ENCODE measurements at places on chromosomes 1 and 21.

DNA sequence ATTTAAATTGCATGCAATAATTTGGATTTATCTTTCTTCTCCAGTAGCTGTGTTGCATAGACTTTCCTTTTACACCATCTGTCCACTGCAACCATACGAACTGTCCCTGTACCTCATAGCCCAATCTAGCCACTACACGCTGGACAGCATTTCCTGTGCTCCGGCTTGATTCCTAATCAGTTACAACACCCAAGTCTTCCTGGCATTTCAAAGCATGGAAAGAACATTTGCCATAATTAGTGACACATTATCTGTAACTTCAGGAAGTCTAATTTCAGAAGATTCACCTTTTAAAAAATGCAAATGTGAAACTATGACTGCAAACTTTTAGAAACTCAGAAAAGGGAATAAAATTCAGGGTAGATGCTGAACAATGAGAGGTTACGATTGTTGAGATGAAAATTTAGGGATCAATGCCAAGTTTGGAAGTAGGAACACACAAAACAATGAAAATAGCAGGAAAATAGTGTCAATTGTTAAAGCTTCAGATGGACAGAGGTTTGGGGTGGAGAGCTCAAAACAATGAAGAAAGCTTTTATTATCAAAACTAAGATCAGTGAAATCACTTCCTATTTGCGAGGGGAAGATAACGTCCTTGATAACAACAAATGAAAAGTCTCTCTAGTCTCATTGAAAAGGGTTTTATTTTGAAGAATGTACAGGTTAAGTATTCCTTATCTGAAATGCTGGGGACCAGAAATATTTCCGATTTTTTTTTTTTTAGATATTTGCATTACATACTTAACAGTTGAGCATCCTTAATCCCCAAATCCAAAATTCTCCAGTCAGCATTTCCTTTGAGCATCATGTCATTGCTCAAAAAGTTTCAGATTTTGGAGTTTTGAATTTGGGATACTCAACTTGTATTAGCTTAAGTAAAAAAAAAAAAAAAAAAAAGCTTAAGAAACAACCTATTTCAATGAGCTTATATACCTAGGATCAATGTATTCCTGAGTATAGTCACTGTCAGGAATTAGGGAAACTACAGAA lies 107.3 kb downstream of the FNBP1L start:
- no peak for DNase-seq

DNA sequence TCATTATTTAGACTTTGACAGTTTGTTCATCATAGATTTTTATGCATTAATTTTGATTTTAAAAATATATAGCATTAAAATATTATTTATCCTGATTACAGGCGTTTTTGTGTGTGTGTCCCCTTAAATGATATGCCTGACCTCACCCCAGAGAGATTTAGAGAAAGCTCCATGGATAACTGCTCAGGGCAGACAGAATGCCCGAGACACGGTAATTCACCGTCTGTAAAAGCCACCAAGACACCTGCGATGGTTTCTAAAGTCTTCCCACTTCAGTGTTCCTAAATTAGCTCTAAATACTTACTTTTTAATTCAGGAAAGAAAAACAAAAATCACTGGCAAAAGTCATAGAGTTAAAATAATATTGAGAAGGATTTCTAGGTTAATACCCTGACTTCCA lies 350.6 kb upstream of the RUNX1 start:
- DNase-seq = no peak

DNA sequence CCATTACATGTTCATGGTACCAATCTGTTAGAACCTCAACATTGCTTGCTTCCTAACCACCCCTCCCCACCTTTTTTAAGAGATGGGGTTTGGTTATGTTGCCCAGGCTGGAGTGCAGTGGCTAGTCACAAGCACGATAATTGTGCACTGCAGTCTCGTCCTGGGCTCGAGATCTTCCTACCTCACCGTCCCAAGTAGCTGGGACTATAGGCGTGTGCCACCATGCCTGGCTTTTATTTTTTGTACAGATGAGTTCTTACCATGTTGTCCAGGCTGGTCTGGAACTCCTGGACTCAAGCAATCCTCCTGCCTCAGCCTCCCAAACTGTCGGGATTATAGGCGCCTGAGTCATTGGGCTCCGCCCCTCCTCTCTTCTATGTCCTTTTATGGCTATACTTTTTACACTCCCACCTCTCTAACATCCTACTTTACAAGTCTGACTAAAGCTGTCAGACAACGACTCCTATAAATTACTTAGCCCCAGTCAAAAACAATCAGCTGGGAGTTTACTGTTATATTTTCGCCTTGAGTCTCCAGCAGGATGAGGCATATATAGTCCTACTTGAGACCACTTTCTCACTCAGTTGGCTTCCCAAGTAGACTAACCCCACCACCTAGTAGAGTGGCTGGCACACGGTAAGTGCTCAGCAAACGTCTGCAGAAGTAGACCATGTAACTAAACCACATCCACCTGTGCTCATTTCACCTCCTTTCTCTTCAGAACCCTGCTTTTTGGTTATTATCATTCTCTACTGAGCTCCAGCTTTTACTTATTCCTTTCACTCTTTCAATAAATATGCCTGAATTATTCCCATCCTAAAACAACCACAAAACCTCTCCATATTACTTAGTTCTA lies 13.8 kb downstream of the ENSA start:
- no peak for DNase-seq

DNA sequence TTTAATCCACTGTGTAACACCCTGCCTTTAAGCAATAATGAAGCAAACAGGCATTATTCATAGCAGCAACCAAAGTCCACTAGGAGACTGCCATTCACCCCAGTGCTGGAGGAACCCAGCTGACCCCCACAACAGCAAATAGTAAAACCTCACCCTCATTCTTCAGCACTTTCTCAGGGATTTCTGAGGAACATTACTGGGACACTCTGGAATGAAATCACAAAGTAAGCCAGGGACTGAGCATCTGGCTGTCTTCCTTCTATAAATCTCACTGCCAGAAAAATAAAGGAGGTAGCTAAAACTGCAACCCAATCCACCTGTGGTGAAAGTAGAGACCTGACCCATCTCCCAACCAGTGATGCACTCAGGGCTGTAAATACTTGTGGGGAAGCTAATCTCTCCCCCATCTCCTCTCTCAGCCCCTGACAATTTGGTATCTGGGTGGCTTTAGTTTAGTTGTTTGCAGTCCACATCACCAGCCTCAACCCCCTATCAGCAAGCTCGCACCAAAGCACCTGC lies 47.1 kb downstream of the COL6A1 start:
- peak; percentile 68 for DNase-seq

DNA sequence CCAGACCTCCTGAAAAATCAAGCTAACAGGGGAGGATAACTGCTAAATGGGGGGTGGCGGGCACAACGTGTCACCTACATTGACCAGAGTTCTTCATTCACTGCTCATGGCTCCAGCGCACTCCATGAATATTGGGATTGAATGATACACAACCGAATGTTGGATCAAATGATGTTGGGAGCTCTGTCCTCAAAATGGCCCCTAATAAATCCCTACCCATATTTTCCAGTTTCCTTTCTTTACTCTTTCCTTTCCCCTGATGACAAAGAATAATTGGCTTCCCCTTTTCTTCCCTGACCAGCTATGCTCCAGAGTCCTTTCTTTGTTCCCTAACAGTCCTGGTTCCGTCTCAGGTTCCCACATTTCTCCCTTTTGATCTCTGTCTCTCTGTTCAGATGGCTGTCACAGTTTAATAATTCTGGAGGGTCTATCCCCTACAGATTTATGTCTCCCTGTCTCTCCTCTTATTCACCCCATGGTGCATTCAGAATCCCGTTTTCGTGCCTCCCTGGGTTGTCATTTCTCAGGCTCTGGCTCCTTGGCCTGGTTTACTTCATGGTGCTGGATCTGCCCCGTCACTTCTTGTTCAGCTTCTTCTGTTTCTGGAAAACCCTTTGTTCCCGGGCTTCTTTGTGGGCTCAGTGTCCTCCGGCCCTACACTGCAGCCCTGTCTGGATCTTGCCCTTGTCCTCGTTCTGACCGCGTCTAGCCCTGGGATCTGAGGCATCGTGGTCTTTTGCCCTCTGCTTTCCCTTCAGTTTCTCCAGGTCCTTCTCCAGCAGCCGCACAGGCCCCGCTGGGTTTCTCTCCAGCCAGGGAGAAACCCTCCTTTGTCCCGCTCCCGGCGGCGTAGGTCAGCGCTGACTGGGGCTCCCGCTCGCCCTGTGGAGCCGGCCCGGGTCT lies 78.3 kb downstream of the NDUFS5 start:
- DNase-seq = peak; percentile 33

GRCh38 chr1:26168410-26169197 lies at the start of gene C1orf232:
TSS of gene C1orf232 (minus strand) at chr1:26168963. CDS start at chr1:26168499, 464 bp downstream.
- DNase-seq = peak; percentile 13

- DNase-seq = no peak
Measured at GRCh38 chr21:30652891-30653290, 10.2 kb downstream of the KRTAP20-3 start.

DNA sequence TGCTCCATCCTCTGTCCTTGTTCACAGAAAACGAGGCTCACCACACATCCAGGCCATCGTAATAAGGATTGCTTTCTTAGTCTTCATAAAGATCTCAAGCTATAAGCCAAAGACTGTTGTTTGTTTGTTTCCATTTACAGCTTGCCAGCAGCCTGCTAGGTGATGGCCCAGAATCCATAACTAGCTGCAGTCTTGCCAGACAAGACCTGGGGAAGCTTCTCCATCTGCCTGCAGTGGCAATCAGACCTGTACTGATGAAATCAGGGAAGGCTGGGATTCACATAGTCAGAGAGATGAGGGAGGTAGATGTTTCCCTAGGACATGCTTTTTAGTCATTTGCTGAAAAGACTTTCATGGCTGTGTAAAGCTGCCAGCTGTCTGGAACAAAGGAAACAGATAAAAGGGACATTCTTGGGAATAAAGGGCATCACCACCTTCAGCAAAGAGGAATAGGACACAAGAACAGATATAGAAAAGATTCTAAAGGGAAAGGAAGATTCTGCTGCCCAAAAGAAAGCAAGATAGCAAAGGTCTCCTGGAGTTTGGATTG lies 51.0 kb downstream of the MT1HL1 start:
- no peak for DNase-seq

- DNase-seq = no peak
Measured at GRCh38 chr1:63675420-63675931, 82.3 kb downstream of the PGM1 start.

DNA sequence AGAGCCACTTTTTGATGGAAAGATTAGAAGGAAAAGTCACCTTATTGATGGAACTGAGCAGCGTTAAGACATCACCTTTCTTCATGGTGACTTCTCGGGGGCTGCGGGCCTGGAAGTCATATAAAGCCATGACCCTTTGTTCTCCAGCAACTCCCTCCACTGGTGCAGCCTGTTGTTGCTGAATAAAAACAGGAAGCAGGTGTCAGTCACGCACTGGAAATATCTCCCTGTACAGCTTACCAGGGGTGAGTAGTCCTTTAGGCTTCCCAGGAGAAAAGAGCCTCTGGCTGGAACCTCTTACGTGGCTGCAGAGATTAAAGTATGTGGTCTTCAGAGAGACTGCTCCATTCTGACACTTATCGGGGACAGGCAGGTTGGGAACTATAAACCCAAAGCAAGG lies 31.9 kb downstream of the SPTA1 start:
- no peak for DNase-seq

GRCh38 chr1:227749225-227749624 lies 14.0 kb downstream of the SNAP47 start:
- DNase-seq = no peak

GRCh38 chr1:216815260-216816131 lies 92.3 kb upstream of the ESRRG start:
- DNase-seq = no peak

DNA sequence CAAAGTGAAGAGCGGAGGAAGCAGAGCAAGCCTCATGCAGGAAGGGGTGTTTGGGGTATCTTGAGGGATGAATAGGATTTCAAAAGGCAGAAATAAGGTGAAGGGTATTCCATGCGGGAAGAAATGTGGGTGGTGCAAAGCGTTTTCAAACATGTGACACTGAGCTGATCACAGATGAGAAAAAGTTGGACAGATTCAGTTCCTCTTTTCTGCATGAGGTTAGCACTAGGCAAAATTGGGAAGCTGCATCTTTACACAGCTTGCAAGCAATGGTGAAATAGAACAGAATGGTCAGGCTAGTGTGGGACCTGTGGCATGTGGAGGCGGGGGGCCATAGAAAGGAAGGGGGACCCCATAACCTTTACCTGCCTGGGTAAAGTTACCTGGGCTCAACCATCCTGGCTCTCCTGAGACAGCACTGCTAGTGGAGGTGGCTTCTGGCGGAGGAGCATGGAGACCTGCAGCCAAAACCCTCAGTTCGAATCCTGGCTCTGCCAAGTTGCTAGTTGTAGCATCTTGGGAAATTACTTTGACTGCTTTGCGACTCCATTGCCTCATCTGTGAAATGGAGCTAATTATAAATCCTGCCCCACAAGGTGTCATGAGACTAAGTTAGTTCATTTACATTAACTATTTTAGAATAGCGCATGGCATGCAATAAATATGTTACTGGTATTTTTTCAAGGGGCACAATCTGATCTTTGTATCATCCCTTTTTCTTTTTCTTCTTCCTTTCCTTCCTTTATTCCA lies 16.4 kb downstream of the KCNA10 start:
- no peak for DNase-seq

GRCh38 chr1:83545066-83545862 lies 453.7 kb downstream of the TTLL7 start:
- DNase-seq = peak; percentile 22

GRCh38 chr1:203778146-203778545 lies 13.2 kb downstream of the LAX1 start:
- DNase-seq = no peak

DNA sequence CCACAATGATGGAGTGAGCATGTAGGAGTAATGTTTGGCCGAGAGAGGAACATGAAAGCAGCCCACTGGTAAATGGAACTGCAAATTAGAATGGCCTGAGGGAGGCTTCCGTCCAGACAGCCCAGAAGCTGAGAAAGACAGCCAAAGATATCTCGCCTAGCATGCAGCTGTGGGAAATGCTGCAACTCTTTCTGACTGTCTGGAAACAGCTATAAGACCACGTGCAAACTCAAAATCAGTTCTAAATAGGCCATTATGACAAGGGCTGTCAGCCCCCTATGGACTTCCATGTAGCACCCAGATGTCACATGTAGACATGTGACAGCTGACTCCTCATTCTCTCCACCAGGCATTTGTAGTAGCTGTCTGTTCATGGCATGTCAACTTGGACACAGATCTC lies 62.9 kb upstream of the ATP1A1 start:
- DNase-seq = no peak

- DNase-seq = no peak
Measured at GRCh38 chr1:3879787-3880428, 20.2 kb downstream of the C1orf174 start.

DNA sequence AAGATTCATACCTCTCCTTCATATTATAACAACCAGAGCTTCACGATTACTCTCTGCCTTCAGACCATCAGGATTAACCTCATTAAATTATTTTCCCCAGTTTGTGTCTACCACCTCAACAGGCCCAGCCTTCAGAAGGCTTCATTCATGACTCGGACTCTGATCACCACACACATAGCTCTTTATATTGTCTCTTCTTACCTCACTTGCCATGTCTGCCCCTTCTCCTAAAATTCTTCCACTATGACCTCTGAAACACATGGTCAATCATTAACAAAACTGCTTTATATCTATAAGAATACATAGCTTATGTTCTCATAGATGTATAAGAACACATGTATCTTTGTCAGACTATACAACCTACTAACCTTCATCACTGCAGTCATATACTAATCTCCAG lies 79.8 kb downstream of the USP1 start:
- no peak for DNase-seq

Measured in fibroblast of mammary gland (primary cell).